ENCODE measurements at places on chromosomes 12 and 14.

GRCh38 chr12:121766290-121767039 is 27.0 kb downstream of the RHOF start:
- no peak for DNase-seq

- DNase-seq = no peak
These were observed 4.7 kb downstream of the ASB2 start for GRCh38 chr14:93971635-93972027.

DNA sequence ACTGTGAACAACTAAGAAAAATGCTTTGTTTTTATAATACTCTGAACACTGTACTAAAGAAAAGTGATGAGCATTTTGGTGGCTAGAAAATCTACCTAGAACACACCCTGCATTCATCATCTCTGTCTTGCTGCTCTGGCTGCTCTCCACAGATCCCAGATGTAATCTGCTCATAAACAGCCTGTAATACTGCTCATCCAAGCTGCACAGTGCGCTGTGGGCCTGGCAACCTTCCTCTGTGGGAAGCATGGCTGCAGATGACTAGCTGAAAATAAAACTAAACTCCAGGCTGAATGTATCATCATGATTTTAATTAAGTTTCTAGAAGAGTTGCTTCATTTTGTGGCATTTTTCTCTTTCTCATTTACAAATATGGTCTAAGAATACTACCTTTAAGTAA is 200.7 kb downstream of the SLC2A13 start:
- DNase-seq = peak; percentile 1

DNA sequence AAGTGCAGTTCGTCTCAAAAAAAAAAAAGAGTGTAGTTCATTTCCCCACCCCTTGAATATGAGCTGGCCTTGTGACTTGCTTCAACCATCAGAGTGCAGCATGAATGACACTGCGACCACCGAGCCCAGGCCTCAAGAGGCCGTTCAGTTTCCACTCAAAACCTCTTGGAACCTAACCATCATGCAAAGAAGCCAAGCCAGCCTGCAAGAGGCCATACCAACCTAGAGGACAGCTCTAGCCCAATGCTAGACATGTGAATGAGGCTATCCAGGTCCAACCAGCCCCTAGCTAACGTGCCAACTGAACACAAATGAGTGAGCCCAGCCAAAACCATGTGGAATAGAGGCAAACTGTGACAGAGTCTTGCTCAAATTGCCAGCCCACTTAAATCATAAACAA is 29.7 kb downstream of the R3HDM2 start:
- DNase-seq = no peak

DNA sequence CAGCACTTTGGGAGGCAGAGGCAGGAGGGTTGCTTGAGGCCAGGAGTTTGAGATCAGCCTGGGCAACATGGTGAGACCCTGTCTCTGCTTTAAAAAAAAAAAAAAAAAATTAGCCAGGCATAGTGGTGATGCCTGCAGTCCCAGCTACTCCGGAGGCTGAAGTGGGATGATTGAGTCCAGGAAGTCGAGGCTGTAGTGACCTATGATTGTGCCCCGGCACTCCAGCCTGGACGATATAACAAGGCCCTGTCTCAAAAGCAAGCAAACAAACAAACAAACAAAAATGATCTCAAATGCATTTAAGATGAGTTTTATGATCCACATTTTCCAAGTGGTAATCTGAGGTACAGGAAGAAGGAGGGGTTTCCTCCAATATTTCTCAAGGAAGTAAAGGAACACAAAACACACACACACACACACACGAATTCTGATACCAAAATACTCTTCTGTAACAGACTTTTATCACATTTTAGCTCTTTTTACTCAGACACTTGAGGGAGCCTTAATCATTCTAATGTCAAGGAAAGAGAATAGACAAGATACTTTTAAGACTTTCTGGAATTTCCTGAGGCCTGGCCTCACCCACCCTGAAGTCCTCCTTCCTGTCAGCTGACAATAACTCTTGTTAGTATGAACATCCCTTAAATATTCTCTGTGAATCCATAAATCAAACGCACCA is 44.4 kb upstream of the CERS5 start:
- no peak for DNase-seq
